ENCODE measurements at places on chromosomes 3 and 15.

DNA sequence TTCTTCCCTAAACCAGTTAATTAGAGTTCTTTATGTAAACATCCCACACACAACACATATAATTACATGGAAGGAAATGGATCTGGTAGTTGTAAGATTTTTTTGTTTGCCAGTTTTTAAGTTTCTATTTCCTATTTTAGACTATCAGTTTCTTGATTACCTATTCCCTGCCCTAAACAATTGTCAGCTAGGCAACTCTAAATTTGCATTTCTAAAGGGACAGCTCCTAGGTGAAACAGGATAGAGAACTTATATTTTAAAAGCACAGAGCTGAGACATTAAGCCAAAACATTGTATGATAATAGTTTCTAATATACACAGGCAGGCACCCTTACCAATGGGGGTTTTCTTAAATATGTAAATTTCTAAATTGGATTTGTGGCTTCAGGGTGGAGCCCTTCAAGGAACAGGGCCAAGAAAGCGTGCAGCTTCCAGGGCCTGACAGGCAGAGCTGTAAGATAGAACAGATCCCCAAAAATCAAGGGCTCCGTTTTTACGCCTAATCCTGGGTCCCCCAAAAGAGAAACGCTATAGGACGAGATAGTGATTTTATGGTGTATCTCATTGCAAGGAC lies 8.9 kb downstream of the LEKR1 start:
- no peak for DNase-seq

DNA sequence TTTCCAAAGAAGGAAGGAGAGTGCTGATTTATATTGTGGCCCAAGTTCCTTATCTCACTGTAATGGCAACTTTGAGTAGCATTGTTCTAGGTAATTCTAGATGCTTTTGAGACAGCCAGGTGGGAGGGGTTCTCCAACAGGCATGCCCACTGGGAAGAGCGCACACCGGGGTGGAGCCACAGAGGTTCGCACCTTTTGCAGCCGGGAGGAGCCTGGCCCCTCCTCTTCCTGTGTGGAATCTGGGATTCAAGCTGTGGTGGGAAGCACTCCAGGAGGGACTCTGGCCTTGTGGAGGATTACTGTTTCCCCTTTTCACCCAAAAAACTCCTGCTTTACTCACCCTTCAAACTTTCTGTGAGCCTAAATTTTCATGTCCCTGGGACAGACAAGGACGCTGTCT lies 53.1 kb downstream of the CFAP20DC start:
- DNase-seq: no peak

GRCh38 chr15:80578206-80578595 lies 116.9 kb upstream of the ABHD17C start:
- no peak for DNase-seq

DNA sequence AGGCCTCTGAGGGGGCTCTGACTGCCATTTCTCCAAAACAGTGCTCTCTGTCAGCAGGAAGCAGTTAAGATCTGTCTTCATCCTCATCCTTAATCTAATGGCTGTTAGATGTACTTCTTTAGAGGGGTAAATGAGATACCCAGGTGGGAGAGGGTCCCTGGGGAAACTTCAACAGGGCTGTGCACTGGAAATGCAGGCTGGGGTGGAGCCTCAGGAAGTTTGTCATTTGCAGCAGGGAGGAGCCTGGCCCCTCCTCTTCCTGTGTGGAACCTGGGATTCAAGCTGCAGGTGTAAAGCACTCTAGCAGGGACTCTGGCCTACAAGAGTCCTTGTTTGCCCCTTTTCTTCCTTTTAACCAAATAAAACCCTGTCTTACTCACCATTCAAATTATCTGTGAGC lies 1173.6 kb downstream of the OTOL1 start:
- no peak for DNase-seq

DNA sequence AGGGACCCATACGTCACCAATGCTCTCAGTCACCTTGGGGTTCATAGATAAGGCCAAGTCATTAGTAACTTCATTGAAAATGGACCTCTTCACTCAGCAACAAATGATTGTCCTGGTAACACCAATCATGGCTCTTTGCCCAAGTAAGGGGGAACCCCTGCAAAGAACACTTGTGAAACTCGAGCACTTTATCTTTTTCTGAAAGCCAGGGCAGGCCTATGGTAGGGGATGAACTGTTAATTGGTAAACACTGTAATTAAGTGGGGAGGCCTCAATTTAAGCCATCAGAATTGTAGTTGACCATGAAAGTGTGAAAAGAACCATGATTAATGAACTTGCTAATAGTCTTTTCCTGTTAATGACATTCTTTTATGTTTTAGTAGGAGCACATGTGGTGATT lies 73.3 kb downstream of the ABHD5 start:
- no peak for DNase-seq

GRCh38 chr3:97940034-97940433 lies 32.2 kb downstream of the RIOX2 start:
- peak; percentile 28 for DNase-seq

- no peak for DNase-seq
These were observed 417.3 kb downstream of the OTOL1 start for GRCh38 chr3:161913786-161914389.

GRCh38 chr3:196969660-196970546 lies 1.3 kb upstream of the PIGZ start:
- DNase-seq: peak; percentile 77

GRCh38 chr3:10594915-10595314 lies 89.5 kb upstream of the ATP2B2 start:
- DNase-seq: no peak

- DNase-seq: no peak
These were observed 3.9 kb upstream of the SRGAP3 start for GRCh38 chr3:9253327-9253726.

- DNase-seq: peak; percentile 47
These were observed 976 bp upstream of the ABTB1 start for GRCh38 chr3:127671523-127672428.

GRCh38 chr3:163957072-163957471 lies 1121.2 kb downstream of the SI start:
- DNase-seq: peak; percentile 11

DNA sequence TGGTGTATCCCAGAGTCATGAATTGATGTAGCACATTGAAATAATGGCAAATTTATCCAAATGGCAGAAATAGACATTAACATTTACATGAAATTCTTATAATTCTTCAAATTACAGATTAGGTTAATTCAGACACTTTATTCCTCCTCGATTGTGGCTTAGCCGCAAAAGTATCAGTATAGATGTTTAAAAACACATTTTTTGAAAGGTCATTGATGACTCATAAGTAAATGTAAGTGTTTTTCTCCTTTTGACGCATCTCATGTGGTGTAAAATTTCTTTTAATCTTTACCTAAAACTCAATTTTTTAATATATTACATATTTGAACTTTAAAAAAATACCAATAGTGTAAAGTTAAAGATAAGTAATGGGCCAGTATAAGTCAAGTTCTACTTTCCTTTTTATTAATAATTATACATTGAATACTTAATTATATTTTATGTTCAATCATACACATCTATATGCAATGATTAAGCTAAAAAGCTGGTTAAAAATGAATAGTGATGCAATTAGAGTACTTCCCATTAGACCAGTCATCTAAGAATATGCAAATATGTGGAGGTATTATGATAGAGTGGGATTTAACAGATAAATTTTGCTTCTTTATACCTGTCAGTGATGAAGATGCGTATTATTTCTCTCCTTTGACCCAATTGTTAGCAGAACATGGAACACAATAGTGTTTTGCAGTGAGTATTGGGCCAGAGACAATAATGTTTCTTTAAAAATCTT lies 678.1 kb upstream of the DPPA4 start:
- no peak for DNase-seq

DNA sequence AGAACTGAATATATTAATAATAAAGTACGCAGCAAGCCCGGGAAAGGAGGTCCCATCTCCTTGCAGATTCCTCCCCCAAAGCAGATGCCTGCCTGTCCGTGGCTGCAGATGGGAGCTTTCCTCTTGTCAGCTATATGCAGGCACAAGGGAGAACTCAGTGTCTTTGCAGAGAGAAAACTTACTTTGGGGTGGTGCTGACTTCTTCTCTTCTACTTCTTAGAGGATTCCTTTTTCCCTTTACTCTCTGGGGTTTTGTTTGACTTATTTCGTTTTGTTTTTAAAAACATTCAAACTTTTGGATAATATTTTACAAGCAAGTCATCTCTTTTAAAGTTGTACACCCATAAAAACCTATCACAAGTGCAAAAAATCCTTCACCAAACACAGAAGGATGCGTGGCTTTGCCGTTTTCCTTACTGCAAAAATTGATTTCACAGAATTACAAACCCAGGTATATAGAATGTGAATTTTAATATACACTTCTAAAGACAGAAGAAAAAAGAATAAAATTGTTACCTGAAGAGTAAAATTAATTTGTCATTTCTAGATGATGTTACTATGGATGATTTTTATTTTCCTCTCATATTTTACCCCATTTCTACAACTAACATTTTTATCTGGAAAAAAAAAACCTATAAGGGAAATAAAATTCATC lies 65.3 kb upstream of the IGF1R start:
- DNase-seq: no peak

GRCh38 chr15:79538527-79538926 lies 106.4 kb downstream of the MINAR1 start:
- DNase-seq: no peak

DNA sequence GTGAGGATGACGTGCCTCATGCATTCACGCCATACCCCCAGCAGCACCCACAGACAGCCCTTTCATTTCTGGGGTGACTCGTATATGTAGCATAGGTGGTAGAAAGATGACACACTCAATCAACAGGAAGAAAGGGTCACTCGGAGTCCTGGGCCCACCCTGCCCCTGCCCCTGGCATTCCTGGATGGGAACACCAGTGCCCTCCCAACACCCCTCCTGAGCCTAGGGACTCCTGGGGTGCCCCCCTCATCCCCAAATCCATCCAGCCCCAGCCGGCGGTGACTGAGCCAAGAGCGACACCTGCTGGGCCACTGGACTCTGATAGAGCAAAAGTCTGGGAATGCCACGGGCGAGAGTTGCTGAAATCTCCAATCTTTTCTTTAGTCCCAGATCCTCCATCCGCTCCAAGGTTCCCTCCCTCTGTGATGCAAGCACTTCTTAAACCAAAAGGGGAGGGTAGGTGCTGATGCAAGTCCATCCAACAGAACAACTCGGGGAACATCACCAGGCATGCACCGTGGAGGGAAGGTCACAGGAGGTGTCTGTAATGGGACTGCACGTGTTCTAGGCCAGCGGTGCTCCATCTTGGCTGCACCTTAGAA lies 31.1 kb downstream of the ACAN start:
- peak; percentile 37 for DNase-seq

DNA sequence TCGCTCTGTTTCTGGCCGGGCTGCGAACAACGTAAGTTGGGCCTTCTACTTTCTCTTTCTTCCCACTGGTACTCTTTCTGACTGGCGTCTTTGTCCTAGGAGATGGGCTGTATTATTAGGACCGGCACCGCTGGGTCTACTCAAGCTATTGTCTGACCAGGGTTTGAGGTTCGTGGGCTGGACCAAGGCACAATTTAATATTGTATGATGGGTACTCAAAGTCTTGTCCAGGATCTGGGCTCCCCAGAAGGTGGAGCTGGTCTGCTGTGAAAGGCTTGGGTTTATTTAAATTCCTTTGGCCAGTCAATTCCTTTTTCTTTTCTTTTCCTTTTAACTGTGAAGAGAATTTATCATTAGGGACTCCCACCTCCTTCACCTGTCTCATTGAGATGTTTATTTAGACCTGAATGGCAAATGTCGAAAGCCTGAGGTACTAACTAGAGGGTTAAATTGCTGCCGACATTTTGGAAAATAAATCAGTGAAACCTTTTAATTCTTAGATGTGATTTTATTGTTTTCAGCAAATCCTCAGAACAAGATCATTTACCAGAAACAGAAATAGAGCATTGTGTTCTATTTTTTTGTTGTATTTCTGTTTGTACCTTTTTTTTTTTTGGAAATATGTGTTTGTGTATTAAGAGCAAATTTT lies 410 bp downstream of the LRRC49 start:
- peak; percentile 76 for DNase-seq

DNA sequence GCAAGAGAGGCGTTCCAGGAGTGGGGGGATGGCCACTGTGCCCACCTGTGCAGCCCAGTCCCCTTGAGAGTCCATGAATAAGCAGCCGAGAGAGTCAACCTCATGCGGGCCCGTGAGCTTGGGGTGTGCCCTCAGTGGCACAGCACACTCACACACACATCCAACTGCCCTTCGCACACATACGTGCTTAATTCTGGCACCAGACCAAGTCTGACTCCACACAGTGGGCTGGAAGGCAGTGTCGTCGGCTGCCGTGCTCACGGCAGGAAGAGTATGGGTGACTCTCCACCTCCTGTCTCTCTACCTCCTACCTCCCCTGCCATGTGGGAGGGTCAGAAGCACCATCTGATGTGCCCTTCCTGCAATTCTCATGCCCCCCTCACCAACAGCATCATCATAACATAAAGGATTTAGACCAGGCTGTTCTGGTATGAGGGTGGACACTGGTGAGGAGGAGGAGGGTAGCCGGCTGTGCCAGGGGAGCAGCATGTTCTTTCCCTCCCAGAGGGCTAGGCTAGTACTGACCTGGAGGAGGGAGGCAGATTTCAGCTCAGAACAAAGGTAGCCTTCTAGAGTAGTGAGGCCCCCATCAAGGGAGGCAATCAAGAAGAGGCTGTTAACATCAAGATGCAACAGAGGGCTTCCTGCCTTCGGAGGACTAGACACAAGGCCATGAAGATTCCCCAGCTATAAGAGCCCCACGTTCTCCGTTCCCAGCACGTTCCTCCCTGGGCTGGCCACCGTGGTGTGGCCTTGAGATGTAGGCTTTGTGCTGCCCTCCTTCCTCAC lies 5.3 kb upstream of the STRA6 start:
- no peak for DNase-seq

- DNase-seq: no peak
These were observed 552.8 kb downstream of the NAALADL2 start for GRCh38 chr3:175411946-175412345.

DNA sequence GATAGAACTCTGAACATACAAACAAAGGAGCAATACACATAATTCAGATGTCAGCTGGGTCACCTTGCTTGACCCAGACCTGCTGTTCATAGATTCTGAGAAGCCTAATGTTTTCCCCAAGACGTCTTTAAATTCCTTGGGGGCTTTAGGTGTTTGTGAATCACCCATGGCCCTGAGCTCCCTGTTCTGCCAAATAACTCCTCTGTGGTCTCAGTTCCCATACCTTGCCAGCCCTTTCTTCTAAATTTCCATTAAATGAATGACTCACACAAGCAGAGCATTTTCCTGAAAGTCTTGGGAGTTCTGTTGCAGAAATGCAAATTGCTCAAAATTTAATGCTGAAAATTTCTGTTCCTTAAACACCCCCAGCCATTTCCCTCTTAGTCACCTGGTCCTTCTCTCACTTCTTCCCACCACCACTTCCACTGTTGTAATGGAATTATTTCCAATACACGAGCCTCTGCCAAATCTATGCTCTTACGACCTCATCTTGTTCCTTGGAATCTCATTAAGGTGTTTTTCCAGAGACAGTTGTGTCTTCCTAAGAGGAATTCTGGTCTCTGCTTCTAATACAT lies 33.4 kb upstream of the PSMD6 start:
- no peak for DNase-seq

GRCh38 chr3:15636028-15636709 lies 34.6 kb downstream of the BTD start:
- DNase-seq: no peak
